ENCODE measurements at places on chromosomes 7 and 10.

DNA sequence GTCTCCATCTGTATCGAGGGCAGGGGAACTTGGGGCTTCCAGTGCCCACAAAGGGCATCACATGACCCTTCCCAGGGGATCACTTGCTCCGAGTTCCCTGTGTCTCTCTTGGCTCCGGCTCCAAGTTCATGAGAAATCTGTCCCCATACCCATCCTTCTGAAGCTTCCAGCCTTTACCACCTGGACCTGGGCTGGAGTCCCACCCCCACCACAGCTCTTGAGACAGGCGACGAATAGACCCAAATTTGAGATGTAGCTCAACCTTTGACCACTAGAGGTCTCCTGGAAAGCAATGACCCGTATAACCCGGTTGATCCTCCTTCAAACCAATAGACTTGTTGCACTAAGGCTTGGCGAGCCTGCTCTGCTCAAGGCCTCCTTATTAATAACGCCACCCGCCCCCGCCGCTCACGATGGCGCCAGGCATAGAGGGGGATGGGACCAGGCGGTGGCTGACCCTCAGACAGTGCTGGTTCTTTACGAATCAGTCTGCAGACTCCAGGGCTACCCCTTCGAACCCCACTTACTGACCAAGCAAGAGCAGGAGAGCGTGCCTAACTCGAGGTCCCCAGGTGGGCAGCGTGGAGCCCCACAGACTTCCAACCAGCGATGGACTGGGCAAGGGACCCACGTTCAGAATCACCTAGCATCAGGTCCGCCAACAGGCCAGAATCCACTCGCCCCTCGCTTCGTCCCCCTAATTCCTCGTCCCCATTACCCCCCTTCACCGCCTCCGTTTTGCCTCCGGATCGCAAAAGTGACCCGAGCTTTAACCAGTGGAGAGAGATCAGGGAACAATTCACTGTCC lies 4.4 kb upstream of the ARID5B start:
- peak; percentile 71 for DNase-seq

DNA sequence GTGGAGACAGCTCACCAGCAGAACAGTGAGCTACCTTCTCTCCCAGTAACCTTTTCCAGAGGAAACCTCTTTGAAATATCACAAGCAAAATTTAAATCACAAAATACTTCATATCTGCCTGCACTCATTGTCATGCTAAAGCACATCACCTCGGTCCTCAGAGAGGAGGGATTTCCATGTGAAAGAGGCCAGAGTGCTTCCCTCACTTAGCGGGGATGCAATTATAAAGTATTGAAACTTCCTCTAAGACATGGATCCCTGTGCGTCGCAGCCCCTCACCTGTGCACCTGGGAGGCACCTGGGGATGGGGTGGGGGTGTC lies 457.9 kb downstream of the DNAJB6 start:
- no peak for DNase-seq

GRCh38 chr7:81736091-81736490 lies 33.8 kb downstream of the HGF start:
- DNase-seq = no peak

DNA sequence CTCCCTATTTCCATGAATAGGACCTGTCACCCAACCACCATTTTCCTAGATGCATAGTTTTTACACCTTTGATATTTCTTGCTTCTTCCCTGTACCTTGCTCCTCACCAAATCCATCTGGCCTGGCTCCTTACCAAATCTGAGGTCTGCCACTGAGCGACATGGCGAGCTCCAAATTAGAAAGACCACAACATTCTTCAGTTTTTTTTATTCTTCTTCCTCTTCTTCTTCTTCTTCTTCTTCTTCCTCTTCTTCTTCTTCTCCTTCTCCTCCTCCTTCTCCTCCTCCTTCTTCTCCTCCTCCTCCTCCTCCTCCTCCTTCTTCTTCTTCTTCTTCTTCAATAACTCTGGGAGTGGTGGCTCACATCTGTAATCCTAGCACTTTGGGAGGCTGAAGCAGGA lies 7.1 kb downstream of the CPED1 start:
- DNase-seq = no peak

DNA sequence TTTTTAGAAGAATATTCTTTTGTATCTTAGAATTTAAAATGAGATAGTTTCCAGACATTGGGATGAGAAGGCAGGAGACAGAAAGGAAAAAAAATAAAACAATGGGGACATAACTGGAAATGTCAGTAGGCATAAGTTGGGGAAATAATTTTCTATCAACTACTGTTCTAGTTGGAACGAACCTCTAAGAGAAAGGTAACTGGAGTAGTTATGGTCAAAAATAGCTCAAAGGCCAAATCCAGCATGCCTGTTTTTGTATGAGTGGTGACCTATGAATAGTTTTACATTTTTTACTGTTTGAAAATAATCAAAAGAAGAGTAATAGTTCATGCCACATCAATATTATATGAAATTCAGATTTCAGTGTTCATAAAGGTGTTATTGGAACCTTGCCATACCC lies 252.2 kb upstream of the CSTF2T start:
- no peak for DNase-seq

- no peak for DNase-seq
Measured at GRCh38 chr10:97314671-97315070, 4.4 kb upstream of the FRAT1 start.

DNA sequence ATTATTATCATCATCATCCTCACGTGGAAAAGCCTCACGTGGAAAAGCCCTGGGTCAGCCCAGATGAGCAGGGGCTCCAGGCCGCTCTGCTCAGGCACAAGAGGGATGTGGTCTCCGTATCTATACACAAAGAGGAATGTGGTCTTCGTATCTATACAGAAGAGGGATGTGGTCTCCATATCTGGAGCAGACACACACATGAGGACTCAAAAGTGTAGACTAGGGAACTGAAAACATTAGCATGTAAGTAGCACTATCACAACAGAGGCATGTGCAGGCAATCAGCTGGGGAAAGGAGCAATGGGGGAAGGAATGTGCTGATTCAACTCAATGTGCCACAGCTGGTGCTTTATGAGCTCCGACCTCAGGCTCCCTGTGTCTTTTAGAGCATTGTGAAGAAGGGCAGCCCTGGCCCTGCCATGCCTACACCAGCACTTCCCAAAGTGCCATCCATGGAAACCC lies 86.5 kb downstream of the PLXNA4 start:
- no peak for DNase-seq

- no peak for DNase-seq
Measured at GRCh38 chr7:51351661-51352060, 35.1 kb upstream of the COBL start.

DNA sequence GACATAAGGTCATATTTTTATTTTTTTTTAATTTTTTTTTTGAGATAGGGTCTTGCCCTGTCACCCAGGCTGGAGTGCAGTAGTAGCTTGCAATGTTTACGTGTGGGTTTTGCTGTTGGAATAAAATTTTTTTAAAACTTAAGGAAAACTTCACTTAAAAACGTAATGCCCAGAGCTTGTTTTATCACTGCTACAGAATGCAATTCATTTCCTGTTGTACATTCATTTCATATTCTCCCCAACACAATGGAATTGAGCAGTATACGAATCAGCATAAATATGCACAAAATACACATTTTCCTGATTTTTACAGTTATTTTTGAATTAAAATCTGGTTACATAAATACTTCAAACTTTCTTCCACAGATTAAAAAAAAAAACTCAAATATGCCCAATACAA lies 40.3 kb downstream of the RSU1 start:
- no peak for DNase-seq

Measured in stimulated activated CD4-positive, alpha-beta T cell treated with anti-CD3 and anti-CD28 coated beads, Interleukin-4, amount 100 ng/mL, for 24 hours (primary cell).